ENCODE measurements at places on chromosomes 3 and 15.

GRCh38 chr15:77081971-77082370, 11.1 kb upstream of the TSPAN3 start:
- DNase-seq = no peak

DNA sequence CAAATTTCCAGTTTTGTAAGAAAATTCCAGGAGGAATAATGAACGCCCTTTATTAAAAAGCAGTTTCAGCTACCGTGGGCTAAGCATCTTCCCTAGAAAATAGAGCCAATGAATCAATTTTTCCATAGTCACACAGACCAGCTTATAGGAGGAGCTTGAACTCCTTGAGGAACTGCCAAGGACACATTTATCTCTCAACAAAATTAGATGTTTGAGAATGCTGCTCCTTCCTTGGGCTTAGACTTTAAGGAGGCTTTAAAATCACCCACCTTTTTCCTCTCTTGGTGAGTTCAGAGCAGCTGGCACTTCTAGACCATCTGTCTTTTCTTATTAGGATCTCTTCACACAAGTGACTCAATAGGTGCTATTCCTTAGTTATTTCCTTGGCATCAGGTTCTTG, 588.0 kb downstream of the SQOR start:
- no peak for DNase-seq

GRCh38 chr3:10816019-10816862, at the start of gene SLC6A11:
TSS of gene SLC6A11 (plus strand) at chr3:10816228. CDS start at chr3:10816266, 38 bp downstream.
- DNase-seq = no peak

- DNase-seq = no peak
These were observed 55.8 kb downstream of the GTF2E1 start for GRCh38 chr3:120798346-120798745.

DNA sequence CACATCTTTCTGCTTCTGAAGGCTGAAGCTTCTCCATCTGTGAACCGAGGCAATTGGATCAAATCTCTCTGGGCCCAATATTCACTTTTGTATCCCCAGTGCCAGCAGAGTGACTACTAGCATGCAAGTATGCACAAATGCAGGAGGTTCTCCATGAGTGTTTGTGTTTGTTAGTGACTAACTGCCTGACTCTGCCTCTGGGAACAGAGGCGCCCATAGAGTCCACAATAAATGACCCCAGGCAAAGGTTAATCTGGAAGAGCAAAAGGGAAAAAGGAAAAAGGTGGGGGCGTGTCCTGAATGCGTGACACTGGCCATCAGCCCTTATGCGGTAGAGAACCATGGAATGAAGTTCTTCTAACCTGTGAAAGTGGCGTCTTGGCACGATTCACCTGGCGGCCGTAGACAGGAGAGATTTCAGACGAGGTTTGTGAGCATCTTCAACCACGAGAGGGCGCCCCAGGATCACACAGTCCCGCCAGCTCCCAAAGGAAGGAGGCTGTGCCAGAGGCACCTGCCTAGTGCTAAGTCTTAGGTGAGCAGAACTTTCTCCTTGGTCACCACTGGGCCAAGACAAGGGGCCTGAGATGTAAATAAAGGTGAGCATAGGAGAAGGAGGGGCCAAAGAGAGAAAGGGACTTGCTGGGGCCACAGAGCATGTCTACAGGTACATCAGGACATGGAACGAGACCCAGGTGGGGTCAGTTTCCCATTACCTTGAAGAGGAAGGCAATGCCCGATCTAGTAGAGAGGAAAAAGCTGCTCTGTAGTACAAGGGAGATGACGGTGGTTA, 44.2 kb downstream of the RBPMS2 start:
- peak; percentile 65 for DNase-seq

GRCh38 chr3:158205994-158206393, 96.1 kb downstream of the RSRC1 start:
- no peak for DNase-seq

DNA sequence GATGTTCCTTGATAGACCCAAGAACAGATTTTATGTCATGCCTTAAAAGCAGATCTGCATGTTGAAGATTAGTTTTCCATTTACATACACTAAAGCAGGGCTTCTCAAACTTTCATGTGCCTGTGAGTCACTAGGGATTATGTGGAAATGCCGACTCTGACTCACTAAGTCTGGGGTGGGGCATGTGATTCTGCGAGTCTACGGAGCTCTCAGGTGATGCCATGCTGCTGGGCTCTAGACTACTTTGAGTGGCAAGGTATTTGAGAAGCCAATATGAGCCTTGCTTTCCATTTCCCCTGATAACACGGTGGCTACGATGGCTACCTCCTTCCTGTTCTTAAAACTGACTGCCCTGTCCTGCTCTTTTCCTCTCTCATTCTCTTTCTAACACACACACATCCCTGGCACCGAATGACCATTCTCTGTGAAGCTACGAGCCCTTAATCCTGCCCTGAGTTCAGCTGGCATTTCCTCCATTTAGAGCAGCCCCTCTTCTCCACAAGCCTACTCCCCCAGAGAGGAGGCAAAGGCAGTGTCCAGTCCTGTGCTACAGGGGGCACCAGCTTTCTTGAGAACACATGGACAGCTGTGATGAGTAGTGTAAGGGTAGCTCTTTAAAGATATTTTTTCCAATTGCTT, 39.7 kb upstream of the PYGO1 start:
- no peak for DNase-seq

DNA sequence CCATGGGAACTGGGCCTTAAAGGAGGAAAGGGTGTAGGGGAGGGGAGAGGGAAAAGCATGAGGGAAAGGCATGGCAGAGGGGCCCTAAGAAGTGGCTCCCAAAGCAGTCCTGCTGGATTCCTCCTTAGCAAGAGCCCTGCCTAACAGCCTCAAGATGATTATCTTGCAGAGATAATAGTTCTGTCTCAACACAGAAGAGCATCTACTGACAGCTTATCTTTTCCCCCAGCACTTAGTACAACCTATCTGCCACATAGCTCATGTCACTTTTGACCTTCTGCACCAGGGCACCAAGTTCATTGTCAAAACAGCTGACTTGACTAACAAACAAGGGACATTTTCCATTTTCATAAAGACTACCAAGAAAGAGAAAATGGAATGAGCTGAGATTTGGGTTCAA, 86.3 kb downstream of the ANP32A start:
- DNase-seq = no peak

DNA sequence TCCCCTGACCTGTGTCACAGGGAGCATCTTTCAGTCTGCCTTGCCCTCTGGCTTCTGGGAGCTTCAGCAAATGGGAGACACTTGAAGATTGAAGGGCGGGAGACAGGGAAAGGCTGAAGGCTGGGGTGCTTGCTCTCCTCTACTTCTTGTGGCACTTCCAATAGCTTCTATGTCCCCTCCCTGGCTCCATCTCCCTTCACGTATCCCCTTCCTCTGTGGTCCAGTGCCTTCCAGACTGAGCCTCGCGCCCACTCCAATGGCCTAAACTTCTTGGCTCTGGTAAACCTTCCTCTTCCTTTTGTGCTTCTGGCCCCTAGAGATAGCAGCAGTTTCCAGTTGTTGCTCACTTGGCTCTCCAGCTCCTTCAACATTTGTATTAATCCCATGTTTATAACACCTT, 69.8 kb upstream of the TOPAZ1 start:
- no peak for DNase-seq

GRCh38 chr3:98529856-98530459, 1.8 kb upstream of the GPR15 start:
- no peak for DNase-seq

GRCh38 chr3:40310705-40311104, 1.2 kb downstream of the EIF1B start:
- no peak for DNase-seq

GRCh38 chr3:57038466-57039164, 21.8 kb upstream of the SPATA12 start:
- DNase-seq = no peak

DNA sequence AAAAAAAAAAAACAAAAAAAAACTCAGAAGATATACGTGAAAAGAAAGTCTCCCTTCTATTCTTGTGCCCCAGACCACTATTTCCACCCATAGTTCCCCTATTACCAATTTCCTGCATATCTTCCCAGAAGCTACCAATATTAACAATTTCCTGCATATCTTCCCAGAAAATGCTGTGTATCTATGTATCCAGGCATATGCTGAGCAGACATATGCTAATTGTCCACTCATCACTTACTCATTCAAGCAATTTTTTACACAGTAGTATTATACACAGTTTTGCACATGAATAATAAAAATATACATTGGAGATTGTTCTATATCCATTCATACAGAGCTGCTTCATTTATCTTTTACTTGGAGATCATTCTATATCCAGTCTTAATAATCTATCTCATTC, 12.6 kb upstream of the SLMAP start:
- DNase-seq = no peak

DNA sequence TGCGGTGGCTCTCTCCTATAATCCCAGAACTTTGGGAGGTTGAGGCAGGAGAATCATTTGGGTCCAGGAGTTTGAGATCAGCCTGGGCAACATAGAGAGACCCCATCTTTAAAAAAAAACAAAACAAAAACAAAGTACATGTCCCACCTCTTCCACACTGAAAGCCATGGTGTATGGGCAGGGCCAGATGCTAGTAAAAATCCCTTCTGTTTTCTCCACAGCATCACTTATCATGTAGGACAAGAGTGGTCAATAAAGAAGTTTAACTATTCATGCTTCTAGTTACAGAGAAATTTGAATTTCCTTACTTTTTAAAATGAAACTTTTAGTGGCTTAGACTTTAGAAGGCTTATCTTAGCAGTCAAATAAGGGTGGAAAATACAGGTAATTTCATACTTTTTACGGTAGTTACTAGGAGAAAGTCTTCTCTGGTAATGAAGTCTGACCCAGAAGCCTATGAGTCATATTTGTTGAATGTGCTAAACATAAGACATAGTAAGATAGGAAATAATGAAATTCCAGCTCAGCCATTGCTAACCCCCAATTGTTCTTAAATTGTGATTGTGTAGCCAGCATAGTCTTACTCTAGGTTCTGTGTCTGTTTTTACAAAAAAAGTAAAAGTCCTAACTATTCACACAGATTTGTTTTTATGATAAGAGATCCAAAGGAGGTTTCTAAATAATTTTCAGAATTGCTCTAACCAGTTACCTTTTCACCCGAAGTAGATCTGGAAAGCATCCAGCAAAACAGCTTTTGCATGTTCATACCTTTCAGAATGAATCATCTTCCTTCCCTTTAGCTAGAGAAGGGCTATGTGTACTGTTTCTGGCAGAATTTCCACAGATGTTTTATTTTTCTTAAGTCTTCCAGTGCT, 16.4 kb upstream of the ZNF609 start:
- DNase-seq = no peak

DNA sequence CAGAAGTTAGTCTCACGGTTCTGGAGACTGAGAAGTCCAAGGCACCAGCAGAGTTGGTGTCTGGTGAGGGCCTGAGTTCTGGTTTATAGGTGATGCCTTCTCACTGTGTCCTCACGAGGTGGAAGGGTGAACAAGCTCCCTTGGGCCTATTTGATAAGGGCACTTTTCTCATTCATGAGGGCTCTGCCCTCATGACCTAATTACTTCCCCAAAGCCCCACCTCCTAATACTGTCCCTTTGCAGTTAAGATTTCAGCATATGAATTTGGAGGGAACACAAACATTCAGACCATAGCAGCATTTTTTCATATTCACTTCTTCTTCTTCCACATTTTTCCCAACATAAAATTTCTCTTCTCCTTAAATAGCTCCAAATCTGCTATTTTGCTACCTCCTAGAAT, 41.5 kb downstream of the TMEM41A start:
- no peak for DNase-seq

DNA sequence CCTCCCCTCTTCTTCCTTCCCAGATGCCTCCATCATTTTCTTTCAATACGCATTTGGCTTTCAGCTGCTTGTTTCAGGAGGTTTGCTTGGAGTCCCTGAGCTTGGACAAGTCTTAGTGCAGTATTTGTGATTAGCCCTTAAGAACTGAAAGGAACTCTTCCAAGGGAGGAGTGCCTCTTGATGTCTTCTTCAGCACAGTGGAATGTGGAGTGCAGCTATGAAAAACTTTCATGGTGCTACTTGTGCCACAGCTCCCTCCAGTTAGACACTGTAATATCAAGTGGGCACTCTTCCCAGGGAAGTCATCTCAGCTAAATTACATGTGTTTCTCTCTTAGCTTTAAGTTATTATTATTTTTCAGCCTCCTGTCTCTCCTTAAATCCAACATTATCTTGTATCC, 173.1 kb downstream of the NECTIN3 start:
- DNase-seq = no peak

GRCh38 chr3:50156549-50157493, 1.7 kb downstream of the SEMA3F start:
- DNase-seq = no peak

GRCh38 chr3:138371070-138371965, 22.9 kb downstream of the MRAS start:
- DNase-seq = no peak

- no peak for DNase-seq
These were observed 88.6 kb upstream of the RASGRF1 start for GRCh38 chr15:79179108-79179561.

DNA sequence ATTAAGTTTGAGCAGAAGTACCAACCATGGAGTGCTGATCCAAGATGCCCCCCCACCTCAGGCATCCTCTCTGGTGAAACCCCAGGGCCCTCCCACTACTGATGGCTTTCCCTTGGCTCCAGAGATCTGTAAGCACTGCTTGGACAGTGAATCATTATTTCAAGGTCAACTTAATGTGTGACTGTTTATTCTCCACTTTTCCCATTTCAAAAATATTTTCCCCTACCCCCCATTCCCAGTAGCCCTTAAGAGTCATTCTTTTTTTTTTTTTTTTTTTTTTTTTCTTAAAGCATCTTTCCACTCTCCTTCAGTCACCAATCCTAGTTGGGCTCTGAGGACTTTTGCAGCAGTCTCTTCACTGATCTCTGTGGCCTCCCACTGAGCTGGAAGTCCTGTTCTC, 82.6 kb downstream of the PCCB start:
- no peak for DNase-seq

DNA sequence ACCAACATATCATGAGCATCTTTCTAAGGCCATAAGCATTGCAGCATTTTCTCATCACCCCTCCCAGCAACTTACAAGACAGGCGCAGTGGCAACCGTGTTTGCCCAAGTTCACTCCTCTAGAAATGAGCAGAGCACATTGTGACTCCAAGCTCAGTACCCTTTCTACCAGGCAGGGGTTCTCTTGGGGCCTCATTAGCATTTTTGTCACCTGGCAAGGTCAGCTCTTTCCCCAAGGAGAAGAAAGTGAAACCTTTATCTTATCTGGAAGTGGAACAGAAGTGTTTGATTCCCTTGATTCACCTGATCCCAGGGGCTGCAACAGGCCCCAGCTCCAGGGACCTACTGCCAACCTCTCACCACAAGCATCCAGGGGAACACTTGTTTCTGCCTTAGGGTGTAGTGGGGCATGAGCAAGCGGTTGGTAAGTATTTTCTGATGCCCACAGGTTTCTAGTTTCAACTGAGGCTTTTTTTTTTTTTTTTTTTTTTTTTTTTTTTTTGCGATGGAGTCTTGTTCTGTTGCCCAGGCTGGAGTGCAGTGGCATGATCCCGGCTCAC, 44.0 kb upstream of the HERC1 start:
- no peak for DNase-seq

GRCh38 chr3:195836476-195837135, 24.9 kb upstream of the MUC4 start:
- no peak for DNase-seq

DNA sequence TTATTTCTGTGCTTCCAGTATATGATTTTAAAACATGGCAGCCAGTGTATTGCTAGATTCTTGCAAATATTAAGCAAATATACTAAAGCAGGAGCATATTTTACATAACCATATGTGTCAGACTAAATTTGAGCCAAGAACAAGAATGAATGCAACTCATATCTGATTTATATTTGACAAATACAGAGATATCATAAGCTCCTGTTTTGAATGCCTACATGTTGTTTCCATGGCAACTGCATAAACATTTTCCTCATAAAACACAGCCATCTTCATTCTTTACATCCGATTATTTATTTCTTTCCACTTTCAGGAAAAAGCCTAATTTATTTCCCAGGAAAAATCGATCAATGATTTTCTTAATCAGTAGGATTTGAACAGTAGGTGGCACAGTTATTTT, 172.2 kb upstream of the TSPAN3 start:
- no peak for DNase-seq

All from stimulated activated CD4-positive, alpha-beta T cell treated with anti-CD3 and anti-CD28 coated beads, Interleukin-15, amount 100 ng/mL, for 1 hour (primary cell).